T-helper 2 cell (primary cell): ENCODE measurements at places on chromosomes 7 and 10.

DNA sequence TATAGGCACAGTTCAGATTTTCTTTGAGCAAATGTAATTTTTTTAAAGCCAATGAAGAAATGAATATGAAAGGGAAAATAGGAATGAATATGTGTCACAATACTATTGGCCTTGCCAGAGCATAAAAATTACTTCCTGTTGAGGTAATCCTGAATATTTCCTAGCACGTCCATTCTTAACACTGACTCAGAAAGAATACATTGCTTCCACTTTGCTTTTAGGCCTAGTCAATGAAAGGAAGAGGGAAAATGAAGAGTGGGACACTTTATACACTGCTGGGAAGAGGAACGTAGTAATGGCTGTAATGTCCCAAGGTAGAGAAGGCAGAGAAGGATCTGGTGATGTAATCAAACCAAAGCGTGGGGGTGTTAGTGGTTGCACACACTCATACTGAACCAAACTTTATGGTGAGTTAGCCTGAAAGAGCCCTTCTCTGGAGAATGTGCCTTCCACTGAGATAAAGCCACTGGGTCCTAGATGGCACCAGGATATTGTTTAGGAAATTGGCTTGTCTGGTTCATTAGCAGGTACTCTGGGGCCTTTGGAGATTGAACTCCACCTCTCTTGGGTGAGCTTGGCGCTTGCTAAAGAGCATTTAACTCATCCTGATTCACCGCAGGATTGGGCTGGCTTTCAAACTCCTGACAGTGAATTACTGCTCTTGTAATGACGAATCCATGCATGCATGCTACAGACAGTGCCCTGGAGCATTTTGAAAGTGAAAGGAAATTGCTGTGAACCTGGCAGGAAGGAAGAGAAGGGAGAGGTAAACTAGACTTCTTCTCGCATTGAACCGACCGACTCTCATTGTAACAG is 254.9 kb downstream of the KIAA1217 start:
- DNase-seq = no peak

DNA sequence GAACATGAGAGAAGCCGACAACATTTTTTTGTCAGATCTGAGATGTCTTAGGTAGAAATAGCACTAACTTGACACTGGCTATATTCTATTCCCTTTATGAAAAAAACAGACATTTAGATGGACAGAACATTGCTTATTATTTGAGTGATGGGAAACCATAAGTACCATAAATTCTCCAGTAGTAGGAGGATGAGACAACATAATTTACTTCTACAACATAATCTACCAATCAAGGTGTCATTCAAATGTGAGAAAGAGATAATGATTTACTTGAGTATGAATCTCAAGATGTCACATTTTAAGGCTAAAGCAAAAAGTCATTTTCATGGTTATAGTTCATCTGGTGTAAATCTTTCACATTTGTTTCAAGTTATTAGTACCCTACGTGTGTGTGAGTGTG is 110.8 kb downstream of the CALCR start:
- DNase-seq = no peak

GRCh38 chr10:111151595-111152307 is 74.9 kb downstream of the ADRA2A start:
- DNase-seq = no peak

DNA sequence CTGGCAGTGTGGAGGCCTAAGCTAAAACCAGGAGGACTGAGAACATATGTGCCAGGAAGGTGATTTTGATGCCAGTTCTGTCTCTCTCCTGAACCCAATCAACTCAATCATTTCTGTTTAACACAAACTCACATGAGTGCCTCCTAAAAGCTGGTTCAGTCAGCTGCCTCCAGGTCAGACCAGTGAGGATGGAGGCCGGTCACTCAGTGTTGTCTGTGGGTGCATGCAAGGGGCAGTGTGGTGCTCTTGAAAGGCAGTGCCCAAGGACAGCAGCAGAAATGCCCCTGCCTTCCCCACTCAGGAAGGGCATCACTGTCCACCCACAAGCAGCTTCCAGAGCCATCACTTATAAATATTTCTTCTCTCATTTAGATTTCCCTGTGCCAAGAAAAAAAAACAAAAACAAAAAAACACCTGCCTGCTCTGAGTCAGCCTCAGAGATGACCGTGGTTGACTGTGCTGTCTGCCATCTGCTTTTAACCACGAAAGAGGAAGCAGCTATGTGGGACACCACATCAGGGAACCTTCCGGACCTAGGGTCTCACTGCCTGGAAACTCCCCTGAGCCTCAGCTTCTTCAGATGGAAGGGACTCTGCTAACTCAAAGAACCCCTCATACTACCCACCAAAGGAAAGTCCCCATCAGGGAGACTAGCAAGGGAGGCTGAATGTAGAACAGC is 39.1 kb downstream of the VOPP1 start:
- DNase-seq = peak; percentile 43

DNA sequence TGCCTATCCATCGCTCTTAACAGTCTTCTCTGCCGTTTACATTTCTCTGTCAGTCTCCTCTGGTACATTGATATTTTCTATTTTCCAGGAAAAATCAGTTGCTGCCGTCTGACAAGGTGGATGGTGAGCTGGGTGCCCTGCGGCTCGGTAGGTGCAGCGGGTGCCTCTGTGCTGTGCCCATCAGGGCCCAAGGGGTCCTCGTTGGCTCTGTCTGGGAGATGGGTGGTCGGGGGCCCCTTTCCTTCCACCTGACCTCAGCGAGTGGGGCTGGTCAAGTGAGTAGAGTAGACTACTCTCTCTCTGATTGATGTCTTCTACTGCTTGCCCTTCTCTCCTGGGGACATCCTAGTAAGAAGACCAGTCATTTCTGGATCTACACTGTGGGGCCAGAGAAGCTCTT is 57.4 kb downstream of the MINDY4 start:
- no peak for DNase-seq

GRCh38 chr7:30463405-30464145 is 15.0 kb downstream of the NOD1 start:
- DNase-seq = no peak

- no peak for DNase-seq
These were observed 282.6 kb downstream of the AUTS2 start for GRCh38 chr7:69880840-69881239.

- no peak for DNase-seq
These were observed 291.3 kb downstream of the WDR37 start for GRCh38 chr10:1347525-1347924.

- no peak for DNase-seq
These were observed 5.6 kb downstream of the MORN4 start for GRCh38 chr10:97627731-97628130.

DNA sequence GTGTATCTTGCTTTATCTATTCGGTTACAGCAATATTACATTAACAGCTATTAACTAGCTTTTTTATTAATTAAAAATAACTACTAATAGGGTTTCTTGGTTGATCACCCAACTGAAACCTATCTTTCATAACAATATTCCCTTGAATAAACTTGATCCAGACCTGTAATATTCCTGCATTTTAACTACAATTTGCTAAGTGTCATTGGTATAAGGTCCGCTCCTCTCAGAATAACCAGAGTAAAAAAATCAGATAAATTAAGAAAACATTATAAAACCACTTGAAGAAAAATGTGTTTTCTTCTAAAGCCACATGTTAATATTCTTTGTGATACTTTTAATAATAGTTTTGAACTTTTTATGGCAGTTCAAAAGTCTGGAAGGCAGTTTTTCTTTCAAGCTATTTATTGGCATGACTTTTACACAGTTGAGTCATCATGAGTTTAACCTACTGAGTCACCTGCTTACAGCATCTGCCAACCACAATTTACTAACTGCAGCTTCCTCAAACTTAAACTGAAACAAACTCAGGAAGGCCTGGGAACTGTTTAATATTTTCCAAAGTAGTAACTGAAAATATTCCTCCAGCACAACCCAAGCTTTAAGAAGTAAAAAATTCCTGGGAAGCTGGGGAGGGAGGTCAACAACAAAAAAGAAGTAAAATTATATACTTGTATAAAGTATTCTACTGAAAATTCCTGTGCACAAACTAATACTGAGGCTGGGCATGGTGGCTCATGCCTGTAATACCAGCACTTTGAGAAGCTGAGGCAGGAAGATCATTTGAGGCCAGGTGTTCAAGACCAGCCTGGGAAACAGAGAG is 103.2 kb downstream of the NRBF2 start:
- no peak for DNase-seq

GRCh38 chr7:50496569-50496968 is 46.4 kb upstream of the FIGNL1 start:
- DNase-seq = no peak

DNA sequence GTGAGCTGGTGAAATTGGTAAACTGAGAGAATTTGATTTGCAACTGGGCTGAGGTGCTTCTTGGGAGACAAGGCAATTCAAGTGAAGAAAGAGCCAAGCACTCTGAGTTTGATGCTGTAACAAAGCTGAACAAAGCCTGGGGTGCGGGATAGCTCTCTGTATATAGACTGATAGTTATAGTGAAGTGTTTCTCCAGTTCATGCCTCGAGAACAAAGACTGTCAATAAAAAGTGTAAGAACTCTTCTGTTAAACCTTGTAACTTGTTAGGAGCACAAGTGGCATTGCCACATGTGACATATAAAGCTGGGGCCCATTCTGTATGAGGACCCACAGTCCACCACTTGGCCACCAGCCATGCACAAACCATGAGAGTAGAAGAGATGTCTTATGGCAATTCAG is 11.3 kb upstream of the PNPLA8 start:
- DNase-seq = no peak

GRCh38 chr7:113207441-113207840 is 89.1 kb upstream of the SMIM30 start:
- no peak for DNase-seq

GRCh38 chr7:135342887-135343286 is 109.2 kb downstream of the STRA8 start:
- no peak for DNase-seq

DNA sequence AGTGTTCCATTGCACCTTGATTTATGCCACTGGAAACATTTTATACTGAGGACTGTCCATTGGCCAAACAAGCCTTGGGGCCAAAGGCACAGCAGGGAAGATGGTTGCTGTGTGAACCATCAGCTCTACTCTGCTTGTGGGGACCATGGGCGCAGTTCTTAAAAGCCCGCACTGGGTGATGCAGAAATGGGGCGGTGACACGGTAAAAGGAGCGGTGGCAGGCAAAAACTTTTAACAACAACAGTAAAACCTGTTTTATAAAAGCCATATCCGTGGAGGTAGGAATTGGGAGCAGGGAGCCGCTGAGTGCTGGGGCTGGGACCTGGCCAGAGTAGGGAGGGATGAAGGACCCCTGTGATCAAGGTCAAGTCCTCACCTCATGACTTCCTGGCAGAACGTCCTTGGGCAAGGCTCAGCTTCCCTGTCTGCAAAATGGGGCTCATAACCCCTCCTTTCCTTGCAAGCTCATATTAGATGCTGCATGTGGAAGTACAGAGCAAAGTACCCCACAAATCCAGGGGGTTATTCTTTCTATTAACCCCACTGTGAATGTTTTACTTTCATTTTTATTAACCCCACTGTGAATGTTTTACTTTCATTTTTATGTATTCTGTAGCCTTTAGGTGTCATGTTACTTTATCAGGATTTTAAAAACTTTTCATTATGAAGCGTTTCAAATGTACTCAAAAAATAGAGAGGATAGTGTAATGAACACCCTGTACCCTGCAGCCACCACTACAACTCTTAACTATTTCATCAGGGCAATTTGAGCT is 78.3 kb downstream of the GRK5 start:
- DNase-seq = peak; percentile 38

- peak; percentile 29 for DNase-seq
These were observed 178.6 kb upstream of the INHBA start for GRCh38 chr7:41881331-41882130.

DNA sequence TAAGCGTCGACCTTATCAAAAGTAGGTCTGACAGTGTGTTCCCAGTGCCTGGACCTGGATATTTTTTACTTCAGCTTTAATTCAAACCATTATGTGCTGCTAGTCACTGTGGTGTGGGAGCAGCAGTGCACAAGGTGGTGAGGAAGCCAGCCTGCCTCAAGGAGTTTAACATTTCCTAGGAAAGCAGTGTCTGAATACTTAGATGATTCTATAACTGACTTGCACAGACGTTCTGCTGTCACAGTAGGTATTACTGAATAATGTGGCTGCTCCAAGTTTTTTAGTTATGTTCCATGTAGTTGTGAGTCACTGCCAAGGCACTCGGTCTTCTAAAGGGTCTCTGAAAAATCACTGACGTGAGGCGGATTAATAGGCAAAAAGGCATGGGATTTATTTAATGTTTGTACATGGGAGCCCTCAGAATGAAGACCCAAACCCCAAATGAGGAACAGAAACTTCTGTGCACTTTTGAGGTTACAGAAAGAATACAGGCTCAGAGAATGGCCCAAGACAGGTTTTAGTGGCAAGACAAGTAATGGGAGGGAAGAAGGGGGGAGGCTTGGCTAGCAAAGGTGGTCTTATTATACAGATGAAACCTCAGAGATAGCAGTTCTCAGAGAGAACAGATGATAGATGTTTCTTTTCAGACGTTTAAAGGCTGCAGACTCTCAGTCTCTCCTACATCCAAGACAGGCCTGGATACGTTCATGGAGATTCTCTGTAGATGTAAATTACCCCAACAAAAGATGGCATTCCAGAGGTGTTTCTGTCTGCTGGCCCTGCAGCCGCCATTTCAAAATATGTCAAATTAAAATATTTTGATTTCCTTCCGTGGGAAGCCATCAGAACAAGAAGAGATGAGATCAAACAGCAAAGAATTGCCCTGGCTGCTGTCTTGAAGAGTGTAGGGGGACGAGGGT is 209.3 kb downstream of the SDK1 start:
- DNase-seq = no peak

DNA sequence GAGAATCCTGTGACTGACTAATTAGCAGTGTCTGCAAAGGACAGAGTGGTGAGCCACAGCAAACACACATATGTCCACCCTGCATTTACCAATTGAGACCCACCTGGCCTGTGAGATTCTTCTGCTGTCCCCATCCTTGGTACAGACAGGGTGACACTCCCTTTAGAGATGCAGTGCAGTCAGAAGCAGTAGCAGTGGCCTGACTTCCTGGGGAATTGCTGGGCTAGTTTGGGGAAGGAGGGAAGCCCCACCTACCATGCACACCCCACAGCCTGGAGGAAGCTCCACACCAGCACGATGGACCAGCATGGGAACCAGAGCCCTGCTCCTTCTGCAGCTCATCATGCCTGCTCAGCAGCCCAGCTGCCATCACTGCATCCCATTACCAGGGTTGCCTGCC is 924.9 kb upstream of the ZNF722 start:
- DNase-seq = no peak

- no peak for DNase-seq
These were observed 77.9 kb upstream of the LRRN3 start for GRCh38 chr7:111012799-111013675.

GRCh38 chr7:143882604-143883078 is 19.3 kb downstream of the TCAF1 start:
- DNase-seq = no peak

- DNase-seq = no peak
These were observed 2.1 kb upstream of the H2AZ2 start for GRCh38 chr7:44849885-44850544.

DNA sequence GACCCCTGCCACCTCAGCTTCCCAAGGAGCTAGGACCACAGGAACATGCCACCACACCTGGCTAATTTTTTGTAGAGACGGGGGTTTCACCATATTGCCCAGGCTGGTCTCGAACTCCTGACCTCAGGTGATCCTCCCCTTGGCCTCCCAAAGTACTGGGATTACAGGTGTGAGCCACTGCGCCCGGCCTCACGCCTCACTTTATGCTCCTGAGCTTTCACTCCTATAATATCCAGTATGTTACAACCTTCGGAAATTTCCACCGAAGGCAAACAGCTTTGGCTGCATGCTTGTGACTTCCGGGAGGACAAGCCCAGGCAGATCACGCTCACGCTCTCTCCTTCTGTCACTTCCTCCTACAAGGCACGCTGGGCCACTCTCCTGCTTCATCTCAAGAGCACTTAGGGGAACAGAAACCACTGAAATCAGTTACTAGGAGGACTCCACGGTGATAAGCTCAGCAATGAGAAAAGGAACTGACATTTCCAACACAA is 4.4 kb upstream of the MAD1L1 start:
- no peak for DNase-seq
